ENCODE measurements at places on chromosomes 1 and 21.

DNA sequence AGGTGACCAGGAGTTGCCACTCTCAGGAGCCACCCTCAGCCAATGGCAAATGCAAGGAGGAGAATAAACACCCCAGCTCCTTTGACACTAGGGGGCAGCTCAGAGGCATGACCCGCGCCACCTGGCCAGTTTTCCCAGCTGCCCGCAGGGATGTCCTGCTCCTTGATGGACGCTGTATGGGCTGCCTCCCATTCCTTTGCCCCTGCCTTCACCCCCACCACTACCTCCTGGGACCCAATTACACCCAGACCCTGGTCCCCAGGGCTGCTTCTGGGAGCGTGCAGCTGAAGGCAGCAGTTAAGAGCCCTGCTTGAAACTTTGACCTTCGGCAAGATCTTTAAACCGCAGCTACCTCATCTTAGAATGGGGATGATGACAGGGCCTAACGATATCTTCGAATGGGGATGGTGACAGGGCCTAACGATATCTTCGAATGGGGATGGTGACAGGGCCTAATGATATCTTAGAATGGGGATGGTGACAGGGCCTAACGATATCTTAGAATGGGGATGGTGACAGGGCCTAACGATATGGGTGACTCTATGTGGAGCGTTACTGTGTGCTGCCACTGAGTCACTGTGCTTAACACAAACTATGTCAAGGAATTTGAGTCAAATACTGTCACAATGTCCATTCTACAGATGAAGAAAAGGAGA, 163.0 kb upstream of the KAZN start:
- DNase-seq: no peak

DNA sequence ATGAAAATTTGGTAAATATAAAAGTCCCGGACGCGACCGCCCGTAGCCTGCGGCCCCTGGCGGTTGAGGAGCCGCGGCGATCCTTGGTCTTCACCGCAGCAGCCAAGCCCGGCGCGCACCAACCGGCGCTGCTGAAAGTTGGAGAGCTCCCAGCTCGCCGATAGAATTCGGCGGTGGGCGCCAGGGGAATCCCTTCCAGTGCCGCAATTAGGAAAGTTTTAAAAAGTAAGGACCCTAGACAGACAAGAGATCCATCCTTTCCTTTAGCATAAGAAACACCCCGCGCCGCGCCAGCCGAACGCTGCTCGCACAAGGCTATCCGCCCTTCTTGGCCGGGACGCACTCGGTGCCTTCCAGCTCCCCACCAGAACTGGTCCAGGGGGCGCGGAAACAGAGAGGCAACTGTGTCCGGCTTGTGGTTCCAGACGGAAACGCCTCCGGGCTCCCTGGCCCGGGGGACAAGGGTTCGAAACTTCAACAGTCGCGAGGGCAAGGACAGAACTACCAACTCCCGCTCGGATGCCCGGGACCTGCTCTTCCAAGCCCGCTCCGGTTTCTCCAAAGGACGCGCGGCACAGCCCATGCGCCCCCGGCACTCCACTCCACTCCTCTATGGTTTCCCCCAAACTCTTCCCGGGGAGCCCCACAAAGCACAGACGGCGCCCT, 1.7 kb downstream of the FAM78B start:
- no peak for DNase-seq

DNA sequence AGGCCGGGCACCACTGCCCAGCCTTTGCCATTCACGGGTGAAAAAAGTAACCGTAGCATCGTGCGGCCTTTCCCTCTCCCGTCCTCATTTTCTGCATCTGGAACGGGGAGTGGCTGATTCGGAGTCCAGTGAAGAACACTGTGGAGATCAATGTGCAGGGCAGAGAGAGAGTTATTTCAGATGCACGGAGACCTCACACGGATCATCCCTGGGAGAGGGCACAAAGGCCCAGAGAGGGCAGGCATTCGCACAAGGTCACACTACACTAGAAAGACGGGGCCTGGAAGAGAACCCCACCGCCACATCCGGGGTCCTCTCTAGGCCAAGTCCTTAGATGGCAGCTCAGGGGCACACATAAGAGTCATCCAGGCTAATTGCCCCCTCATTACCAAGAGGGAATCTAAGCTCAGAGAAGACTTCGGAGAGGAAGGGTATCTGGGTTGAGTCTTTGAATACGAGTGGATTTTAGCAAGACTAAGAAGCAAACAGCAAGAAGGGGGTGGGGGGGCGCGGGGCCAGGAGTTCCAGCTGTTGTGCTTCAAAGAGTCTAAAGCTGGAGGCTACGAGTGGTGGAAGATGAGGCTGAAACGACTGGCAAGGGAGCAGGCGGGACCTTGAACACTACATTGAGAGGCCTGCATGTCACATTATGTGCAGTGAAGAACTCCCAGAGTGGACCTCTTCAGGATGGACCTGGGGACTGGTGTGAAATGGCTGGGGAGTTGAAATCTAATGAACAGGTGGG, 857 bp downstream of the GPX7 start:
- DNase-seq: peak; percentile 16

- DNase-seq: no peak
These were observed 34.2 kb downstream of the AK5 start for GRCh38 chr1:77316006-77316405.

DNA sequence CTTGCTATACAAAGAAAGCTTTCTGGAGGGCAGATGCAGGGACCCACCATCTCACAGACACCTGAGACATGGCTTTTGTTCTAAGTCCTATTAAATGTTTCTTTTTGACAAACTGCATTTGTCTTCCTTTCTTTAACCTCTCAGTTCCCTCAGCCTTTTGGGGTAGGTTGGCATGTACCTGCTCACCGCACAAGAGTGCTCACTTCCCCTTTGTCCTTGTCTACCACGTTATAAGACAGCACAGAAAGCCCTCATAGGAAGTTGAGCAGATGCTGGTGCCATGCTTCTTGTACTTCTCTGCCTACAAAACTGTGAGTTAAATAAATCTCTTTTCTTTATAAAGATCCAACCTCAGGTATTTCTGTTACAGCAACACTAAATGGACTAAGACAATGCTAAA, 31.9 kb upstream of the RGS21 start:
- no peak for DNase-seq

GRCh38 chr21:36914244-36915013, 52.0 kb downstream of the HLCS start:
- no peak for DNase-seq

DNA sequence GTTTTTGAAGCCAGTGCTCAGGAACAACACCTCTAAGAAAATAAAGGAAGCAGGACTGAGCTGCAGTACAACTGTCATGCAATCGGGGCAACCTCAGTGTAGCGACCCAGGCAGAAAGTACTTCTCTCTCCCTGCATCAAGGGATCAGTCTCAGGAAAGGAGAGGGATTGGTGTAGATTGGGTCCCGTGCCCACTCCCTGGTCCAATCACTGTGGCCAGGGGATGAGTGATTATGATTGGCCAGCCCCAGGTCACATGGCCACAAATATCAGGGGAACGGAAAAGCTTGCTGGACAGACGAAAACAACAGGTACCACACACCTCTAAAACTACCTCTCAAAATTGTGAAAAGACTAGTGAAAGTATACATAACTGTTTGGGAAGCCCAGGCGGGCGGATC, 136.2 kb upstream of the F3 start:
- DNase-seq: no peak

- DNase-seq: no peak
These were observed 116.6 kb upstream of the CDC42BPA start for GRCh38 chr1:227434808-227435444.

GRCh38 chr21:43916691-43917514, 51.9 kb downstream of the AGPAT3 start:
- DNase-seq: peak; percentile 66

GRCh38 chr1:178659789-178660208, 65.2 kb upstream of the RALGPS2 start:
- DNase-seq: no peak
